ENCODE measurements at places on chromosomes 16 and 17.

DNA sequence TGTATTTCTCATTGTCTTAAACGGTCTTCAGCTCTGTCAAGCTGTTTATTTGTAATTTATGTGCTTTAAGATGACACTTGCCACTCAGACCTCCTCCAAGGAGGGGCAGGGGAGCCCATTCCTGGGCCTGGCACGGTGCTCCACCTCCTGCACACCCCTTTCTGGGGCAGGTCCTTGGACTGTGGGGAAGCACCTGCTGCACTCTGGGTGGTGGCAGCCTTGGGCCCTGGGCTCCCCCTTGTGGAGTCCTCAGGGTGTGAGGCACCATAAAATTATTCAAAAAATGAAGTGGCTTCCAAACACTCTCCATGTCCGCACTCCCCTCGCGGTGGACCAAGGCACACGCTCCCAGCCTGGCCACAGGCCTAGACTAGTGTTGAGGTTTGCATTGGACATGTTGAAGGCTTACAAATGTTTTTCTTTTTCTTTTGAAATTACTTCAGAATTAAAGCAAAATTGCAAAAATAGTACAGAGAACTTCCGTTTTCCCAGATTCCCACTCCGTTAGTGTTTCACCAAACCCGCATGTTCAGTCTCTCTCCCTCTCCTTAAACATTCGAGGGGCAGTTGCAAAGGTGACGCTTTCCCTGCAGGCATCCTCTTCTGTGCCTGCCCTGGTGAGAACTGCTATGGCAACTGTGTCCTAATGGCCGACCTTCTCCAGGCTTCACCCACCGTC lies 32.4 kb downstream of the FOXK2 start:
- peak; percentile 67 for DNase-seq

DNA sequence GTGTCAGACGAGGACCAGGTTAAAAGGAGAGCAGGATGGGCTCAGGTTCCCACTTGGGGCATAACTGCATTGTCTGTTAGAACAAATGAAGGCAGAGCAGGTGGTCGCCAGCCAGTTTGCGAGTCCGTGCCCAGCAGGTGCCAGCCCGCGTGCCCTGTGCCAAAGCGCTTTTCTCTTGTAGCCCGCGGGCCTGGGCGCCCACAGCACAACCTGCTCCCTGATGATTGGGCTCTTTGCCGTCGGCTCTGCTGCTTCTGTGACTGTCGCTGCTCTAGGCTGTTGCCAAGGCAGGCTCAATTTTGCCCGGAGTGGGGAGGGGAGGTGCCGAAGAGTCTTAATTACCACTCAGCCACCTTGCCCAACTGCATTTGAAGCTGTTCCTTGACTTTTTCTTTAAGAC lies 21.1 kb downstream of the KNOP1 start:
- DNase-seq = no peak

GRCh38 chr16:5884996-5885395 lies 787.4 kb upstream of the EEF2KMT start:
- no peak for DNase-seq

DNA sequence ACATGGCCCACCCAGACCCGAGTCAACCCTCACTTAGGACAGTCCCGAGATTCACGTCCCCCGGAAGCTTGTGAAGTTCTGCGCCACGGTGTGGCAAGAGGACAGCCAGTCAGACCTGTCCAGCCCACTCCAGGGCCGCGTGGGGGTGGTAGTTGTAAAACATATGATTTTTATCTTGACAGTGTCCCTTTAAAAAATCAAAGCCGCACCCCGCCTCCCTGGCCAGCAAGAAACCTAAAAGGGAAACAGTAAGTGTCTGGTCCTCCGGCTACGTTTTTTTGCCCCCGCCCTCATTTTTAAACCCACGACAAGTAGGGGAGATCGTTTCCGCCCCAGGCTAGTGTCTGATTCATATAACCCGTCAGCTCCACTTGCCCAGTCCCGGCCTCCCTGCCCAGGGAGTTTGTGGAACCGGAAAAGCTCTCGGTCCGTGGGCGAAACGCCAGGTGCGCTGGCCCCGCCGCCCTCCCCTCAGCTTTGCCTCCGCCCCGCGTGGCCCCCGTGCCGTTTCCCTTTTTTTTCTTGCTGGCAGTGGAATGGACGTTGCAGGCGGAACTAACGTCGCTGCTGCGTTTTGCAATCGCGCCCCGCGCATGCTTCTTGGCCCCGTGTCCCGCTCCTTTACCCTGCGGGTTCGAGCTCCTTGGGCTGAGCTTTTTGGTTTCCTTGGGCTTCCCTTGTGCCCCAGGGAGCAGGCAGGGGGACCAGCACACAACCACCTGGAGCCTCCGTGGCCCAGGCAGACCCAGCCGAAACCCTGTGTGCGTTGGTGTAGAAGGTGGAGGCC lies 13.3 kb upstream of the NUDT16L1 start:
- DNase-seq = no peak

- DNase-seq = no peak
Measured at GRCh38 chr16:58293449-58293848, 1.4 kb downstream of the PRSS54 start.

DNA sequence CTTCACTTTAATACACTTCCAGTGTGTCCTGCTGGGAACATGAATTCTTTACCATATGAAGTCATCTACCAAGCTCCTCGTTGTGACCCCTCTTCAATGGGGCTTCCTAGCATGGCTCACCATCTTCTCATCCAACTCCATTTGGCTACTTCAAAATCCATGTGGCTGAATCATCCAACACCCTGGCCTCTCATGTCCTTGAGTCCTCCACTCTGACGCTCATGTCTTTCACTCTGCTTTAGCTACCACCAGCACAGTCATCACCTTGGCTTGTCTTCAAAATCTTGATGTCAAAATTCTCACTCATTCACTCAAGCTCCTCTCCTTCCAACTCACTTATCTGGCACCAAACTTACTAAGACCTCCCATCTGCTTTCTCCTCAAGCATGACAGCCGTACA lies 35.8 kb downstream of the AMFR start:
- no peak for DNase-seq

- no peak for DNase-seq
Measured at GRCh38 chr16:71218306-71218963, 12.1 kb downstream of the HYDIN start.

GRCh38 chr16:31395647-31396046 lies 2.5 kb downstream of the ITGAD start:
- DNase-seq = no peak

DNA sequence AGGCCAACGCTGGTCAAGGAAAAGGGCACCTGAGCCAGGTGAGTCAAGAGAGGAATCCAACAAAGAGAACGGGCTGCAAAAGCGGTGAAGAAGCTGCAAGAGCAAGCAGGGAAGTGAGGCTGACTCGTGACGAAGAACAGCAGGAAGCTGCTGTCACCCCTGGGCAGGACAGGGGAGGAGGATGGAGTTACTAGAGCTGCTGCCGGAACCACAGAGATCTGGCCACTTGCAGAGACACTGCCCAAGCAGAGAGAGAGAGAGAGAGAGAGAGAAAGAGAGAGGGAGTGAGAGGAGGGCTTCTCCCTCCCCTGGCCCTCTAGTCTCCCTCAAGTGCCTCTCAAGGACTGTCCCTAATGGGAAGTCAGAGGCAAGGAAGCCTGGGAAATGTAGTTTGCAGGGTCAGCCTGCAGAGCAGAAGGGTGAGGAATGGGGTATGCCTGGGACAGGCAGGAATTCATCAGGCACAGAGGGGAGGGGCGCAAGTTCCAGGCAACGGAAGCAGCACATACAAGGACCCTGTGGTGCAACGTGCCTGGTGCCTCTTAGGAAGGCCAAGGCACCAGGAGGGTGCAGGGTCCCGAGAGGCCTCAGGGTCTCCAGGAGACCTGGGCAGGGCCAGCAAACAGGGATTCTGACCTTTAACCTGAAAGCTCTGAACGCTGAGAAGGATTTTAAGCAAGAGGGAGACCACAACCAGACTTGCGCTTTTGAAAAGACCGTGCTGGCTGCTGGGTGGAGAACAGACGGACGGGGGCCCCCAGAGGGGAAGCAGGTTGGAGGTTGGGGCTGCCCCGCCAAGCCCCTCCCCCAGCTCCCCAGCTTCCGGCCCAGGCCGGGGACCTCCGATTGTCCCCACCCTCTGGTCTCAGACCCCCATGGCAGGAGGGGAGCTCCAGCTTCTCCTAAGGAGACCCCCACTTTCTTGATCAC lies 45.8 kb upstream of the CIBAR2 start:
- DNase-seq = no peak

DNA sequence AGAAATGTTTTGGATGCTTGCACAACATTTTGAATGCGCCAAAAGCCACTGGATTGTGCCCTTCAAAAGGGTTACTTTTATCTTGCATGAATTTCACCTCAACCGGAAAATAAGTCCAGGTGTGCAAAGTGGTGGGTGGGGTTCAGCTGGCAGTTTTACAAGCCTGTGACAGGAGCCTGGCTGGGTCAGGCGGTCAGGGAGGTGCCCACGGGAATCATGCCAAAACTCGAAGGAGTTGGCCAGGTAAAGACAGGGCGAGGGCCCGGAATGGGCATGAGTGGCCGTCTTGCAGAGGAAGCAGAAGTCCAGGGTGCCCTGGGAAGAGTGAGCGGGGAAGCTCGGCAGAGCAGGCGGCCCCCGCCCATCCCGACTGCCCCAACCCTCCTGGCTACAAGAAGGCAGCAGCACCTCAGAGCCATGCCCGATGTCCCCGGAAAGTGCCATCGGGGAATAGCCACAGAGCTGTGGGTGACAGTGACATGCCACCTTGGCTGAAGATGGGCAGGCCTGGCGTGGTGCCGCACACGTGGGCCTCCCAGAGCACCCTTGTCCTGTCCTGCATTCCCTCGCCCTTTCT lies 19.1 kb upstream of the CACNG1 start:
- no peak for DNase-seq

GRCh38 chr16:64736857-64737256 lies 385.0 kb downstream of the CDH11 start:
- no peak for DNase-seq

GRCh38 chr16:69367980-69368379 lies 16.4 kb upstream of the TMED6 start:
- DNase-seq = no peak

GRCh38 chr17:81491761-81492160 lies 20.8 kb downstream of the ACTG1 start:
- no peak for DNase-seq

DNA sequence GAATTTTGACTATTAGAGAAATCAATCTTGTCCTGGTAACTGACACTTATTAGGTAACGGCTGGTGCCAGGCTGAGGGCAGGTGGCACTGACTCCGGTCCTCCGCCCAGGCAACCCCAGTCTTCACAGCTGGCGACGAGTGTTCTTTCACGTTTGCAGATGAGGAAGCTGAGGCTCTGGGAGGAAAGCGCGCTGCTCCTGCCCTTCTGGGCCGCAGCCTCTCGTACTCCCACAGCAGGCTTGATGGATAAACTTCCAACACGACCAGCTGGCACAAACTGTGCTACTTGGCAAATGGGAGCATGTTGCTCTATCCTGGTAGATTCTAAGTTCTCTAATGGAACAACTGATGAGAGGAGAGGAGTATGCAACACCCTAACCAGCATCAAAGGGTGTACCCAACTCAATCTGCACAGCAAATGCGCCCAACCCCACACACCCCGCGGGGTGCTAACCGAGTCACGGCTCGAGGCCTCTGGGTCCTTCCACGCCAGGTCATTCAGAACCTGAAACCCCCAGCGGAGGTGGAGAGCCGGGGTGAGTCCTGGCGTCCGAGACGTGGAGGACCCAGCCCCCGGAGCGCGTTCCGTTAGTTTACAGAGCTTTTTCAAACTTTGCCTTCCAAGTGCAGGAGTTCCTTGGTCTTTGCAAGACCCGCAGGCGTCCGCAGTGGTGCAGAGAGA lies 477 bp upstream of the SLC47A1 start:
- DNase-seq = no peak

GRCh38 chr17:38575781-38576180 lies 30.0 kb downstream of the SRCIN1 start:
- DNase-seq = no peak

DNA sequence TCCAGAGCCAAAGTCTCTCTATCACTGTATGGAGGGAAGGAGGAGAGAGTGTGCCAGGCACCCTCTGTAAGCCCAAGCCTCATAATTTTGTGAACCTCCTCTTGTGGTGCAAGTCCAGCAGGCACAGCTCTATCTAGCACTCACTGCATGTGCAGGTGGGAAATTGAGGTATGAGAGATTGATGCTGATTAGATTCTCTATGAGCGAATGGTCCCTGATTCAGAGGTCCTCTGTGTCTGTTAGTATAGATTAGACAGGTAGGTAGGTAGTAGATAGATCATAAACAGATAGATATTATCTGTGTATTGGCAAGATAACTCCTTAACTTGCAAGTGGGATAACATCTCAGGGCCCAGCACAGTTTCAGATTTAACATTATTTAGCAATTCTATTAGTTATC lies 209.5 kb downstream of the CNTNAP4 start:
- no peak for DNase-seq

- DNase-seq = no peak
Measured at GRCh38 chr16:77596261-77596660, 126.1 kb upstream of the NUDT7 start.

DNA sequence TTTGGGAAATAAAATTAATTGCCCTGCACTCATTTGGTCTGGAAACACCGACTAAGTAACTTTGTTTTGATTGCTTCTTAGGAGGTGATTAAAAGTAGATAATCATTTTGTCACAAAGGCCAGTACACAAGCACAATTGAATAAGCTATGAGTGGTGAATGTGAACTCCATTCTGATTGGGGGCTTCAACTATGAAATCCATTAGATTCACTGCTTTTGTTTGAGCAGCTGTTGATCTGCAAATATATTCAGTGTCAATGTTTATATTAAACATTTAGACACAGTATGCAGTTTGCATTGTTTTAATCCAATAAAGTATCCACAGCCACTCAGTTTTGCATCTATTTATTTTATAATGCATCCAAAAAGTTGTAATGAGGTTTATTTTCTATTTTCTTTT lies 817.5 kb downstream of the CDH11 start:
- DNase-seq = no peak
